Hippocampal formation (tissue), 2 donors: ENCODE measurements at places on chromosomes 2 and 18.

DNA sequence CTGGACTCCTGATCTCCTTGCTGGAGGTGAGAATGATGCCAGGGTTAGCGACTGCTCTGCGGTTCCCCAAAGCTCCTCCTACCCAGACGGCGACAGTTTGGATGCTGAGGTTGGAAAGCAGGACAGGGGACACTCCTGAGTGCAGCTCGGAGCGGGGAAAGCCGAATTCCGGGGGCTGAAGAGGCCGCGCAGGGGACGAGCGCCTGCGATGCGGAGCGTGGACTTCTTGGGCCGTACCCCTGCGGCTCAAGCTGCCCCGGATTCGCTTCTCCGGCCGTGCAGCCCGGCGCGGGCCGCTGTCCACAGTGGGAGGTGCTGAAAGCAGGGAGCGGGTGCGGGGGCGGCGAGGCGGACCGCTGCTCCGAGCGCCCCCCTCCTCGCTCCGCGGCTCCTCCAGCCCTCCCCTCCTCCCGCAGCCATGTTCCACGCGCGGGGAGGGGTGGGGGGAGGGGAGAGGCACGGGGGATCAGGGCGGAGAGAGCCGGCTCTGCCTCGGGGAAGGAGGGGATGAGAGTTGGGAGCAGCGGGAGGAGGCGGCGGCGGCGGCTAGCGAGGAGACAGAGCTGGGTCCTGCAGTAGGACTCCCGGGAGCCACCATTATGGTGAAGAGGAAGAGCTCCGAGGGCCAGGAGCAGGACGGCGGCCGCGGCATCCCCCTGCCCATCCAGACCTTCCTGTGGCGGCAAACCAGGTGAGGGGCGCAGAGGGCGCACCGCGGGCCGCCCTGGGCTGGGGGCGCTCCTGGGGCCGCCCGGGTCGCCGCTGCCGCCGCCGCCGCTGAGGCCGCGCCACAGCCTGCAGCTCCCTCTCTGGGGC is at the start of gene UNC80:
TSS of gene UNC80 (plus strand) at position 359 of the 816 bp plus-strand sequence. CDS start at position 600, 241 bp downstream.
- DNase-seq = peak; percentile 17

DNA sequence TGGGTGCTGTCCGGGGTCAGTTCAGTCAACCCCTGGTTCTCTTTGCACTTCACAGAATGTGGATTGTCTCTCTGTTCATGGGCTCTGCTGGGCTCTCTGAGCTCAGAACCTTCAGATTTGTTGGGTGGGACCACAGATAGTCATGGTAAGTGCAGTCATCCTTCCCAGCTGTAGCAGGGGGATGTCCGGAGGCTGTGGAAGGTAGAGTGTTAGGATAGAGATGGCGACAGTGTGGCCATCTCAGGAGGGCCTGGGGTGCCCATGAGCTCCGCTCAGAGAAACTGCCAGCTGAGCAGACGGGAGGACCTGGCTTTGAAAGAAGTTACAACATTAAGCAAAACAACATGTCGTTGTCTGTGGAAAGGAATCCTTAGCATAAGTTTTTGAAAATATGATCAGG is 149.8 kb downstream of the FAM210A start:
- no peak for DNase-seq

DNA sequence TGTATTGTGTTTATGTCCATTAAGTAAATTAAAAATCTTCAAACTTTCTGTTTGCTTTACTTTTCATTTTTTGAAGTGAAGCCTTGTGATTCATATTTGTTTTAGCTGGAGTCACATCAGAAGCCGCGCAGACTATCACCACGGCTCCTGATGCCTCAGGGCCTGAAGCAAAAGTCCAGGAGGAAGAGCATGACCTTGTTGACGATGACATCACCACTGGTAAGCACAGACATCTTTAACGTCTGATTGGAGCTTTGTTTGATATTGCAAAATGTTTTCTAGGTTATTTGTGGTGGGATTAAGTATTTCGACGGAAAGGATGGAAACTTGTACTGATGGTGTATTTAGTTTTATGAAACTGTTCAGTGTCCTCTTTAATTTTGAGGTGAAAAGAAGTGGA is 164.8 kb downstream of the WDR7 start:
- DNase-seq = no peak

DNA sequence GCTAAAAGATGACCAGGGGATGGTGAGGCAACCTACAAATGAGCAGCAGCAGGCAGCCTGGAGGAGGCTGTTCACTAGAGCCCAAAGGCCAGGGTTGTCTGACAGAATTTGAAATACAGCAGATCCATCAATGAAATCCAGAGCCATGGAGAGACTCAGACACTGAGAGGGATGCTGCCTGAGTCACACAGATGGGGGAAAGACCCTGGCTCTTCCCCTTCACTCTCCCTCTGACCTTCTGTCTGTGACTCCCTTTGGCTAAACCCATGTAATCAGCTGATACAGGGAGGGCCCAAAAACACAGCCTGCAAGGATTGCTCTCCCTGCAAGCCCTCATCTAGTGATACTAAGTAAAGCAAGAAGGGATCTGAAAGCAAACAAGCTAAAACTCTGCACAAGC is 166.5 kb upstream of the SPOPL start:
- DNase-seq = no peak

- DNase-seq = no peak
Measured at GRCh38 chr18:54794823-54795222, 33.5 kb upstream of the RAB27B start.

DNA sequence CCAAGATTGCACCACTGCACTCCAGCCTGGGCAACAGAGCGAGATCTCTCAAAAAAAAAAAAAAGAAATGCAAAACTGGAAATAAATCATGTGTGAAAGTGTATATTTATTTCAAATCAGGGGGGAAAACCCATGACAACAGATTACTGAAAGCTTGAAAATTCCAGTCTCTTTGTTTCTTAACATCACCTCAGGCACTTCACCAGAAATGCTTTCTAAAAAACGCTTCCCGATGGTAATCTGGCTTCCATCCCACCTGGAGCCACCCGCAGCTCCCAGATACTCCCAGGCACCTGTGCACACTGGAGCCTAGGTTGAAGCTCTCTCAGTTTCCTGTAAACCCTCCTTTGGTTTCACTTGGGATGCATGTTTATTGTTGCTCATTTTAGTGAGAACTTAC is 7.2 kb upstream of the ITGB6 start:
- DNase-seq = no peak

- DNase-seq = no peak
Measured at GRCh38 chr18:49899657-49900330, 86.5 kb upstream of the ACAA2 start.

DNA sequence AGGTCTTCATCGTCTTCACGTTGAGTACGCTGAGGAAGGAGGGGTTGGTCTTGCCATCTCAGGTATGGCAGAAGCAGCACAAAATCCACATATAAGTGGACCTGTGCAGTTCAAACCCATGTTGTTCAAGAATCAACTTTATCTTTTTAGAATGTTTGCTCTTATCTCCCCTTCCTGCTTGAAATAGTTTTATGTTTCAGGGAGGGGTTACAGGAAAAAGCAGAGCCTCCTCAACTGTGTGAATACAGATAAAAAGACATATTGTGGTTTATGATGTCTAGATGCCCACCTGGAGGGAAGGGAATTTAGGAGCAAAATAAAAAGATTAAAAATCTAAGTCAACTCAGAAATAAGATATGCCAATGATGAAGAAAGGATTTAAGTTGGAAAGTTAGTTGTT is 75.9 kb downstream of the VRK2 start:
- no peak for DNase-seq

GRCh38 chr18:8895987-8896619 is 190.7 kb downstream of the MTCL1 start:
- no peak for DNase-seq

GRCh38 chr2:44137872-44138551 is 30.7 kb upstream of the PPM1B start:
- no peak for DNase-seq

GRCh38 chr18:44924785-44925499 is 244.3 kb downstream of the SETBP1 start:
- DNase-seq = no peak
